ENCODE measurements at places on chromosomes 7 and 10. TPM values are rescaled to one million over a fixed set of nuclear protein-coding genes. Genes with fewer than 3 reads are reported as not detected.

- no peak for DNase-seq
These were observed 24.7 kb upstream of the PDLIM1 start for GRCh38 chr10:95315509-95315908.

PDE6C gene
- total RNA-seq = not detected

AKR1C2 gene
- total RNA-seq = 8.5 TPM

DNA sequence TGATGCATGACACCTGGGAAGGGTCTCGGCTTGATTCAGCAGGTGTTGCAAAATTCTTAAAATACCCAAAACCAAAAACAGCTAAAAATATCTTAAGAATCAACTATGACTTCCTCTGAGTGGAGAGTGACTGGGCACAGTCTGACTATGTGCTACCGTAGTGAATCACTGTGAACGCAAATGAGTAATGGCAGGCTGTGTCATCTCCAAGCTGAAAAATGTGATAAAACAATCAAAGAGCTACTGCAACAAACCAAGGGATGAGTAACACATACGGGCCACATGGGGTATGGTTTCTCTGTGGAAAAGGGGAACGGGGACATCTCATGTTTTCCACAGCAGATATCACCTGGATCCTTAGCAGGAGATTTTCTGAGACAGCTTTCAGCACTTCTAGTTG lies 127.5 kb downstream of the ABCA13 start:
- no peak for DNase-seq

DNA sequence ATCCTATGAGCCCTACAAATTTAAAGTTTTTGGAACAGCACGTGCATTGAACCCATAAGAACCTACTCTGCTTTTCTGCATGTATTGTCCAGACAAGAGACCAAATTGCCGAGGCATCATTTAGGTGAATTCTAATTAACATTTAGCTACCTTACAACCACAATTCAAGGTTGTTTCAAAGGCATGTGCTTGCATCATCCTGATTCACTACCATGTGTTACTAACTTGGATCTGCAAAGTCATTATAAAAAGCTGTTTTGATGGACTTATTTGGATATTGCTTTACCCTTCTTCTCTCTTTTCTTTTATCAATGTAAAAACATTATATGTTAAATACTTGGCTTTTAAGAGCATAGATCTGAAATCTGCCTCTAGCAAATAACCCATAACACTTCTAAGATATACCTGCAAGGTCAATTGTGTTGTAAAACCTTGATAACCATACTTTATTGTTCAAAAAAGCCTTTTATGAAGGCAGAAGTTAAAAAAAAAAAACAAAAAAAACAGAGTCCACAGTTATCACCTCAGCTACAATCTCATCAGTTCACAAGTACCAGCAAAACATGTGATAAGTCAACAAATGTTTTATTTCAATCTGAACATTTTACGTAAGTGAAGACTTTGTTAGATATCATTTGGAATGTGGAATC lies 51.9 kb downstream of the CFTR start:
- DNase-seq = no peak

- DNase-seq = no peak
These were observed 15.4 kb upstream of the PCLO start for GRCh38 chr7:83178066-83178465.

DNA sequence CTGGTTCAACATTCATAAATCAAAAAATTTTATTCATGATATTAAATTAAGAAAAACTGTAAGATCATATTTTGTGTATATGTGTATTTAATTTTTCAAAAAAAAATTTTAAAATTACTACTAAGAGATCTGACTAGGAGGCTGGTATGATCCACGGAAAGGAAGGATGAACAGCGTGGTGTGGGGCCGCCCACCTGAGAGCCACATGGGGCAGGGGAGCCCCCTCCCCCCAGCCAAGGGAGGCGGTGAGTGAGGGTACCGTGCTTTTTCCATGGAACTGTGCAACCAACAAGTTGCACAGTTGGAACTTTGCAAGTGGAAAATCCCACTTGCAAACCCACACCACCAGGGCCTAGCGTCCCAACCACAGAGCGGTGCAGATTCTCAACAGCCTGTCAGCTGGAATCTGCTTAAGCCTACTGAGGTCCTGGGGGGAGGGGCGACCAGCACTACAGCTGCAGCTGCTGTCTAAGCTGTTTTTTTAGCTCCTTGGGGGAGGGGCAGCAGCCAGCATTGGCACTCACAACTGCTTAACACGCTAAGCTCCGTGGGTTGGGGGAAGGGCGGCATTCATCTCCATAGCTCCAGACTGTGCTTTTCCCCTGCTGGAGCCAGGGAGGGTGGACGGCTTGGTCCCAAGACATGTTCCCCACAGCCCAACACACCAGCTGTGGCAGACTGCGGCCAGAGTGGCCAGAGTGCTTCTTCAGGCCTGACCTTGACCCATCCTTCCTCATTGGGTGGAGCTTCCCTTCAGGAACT lies 94.2 kb upstream of the IGFBP3 start:
- DNase-seq = no peak

THNSL1 gene
- total RNA-seq = 4.3 TPM

DNA sequence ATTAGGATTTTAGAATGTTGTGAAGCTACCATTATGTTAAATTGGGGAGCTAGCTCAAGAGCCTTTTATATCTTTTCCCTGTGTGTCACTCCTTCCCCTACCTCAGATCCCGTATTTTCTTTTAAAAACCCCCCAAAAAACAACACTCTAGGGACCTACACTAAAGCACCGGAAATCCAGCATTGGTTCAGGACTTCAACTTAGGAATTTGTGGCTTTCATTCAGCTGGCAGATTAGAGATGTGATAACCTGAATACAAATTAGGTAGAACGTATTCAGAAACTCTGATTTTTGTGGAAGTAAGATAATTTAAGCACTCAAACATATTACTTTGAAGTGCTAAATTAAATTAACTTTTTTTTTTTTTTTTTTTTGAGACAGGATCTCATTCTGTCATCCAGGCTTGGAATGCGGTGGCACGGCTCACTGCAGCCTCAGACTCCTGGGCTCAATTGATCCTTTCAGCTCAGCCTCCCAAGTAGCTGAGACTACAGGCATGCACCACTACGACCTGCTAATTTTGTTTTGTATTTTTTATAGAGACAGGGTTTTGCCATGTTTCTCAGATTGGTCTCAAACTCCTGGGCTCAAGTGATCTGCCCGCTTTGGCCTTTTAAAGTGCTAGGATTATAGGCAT lies 6.8 kb downstream of the TBC1D12 start:
- DNase-seq = no peak

DNA sequence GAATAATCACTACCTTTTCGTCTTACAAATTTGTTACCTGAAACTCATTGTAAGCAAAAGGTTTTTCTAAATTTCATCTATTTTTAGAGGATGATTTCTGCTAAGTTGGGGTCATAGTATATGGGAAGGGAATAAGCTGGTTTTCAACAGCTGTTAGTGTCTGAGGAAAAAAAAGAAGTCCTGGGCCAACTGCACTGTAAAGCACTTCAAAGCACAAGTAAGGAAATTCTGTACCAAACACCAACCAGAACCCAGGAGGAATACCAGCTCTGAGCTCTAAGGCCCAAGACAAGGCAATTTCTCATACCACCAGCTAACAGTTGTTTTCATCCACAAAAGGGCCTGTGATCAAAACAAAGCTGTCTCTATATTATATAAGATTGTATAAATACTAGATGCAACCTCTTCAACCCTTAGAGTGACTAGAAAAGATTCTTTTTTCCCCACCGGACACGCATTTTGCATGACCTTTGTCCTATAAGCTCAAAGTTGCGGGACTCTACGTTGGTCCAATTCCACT lies 6.1 kb upstream of the MEOX2 start:
- DNase-seq = no peak

- no peak for DNase-seq
These were observed 218.8 kb upstream of the TMEM229A start for GRCh38 chr7:124251636-124252035.

- no peak for DNase-seq
These were observed 17.2 kb upstream of the TPST1 start for GRCh38 chr7:66187905-66188304.

DNA sequence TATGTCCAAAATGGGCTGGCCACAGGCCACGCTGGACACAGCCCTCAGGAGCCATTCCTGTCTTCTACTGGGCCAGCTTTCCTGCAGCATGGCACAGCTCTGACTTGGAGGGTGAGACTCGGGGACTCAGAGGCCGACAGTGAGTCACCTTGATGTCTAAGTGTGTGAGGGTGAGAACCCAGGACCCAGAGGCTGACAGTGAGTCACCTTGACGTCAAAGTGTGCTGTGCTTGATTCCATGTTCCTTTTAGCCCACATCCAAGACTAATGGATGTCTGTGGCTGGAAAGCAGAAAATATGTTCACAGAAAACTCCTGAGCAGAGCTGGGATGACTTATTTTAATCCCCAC lies 6.0 kb upstream of the FAM170B start:
- DNase-seq = no peak

DNA sequence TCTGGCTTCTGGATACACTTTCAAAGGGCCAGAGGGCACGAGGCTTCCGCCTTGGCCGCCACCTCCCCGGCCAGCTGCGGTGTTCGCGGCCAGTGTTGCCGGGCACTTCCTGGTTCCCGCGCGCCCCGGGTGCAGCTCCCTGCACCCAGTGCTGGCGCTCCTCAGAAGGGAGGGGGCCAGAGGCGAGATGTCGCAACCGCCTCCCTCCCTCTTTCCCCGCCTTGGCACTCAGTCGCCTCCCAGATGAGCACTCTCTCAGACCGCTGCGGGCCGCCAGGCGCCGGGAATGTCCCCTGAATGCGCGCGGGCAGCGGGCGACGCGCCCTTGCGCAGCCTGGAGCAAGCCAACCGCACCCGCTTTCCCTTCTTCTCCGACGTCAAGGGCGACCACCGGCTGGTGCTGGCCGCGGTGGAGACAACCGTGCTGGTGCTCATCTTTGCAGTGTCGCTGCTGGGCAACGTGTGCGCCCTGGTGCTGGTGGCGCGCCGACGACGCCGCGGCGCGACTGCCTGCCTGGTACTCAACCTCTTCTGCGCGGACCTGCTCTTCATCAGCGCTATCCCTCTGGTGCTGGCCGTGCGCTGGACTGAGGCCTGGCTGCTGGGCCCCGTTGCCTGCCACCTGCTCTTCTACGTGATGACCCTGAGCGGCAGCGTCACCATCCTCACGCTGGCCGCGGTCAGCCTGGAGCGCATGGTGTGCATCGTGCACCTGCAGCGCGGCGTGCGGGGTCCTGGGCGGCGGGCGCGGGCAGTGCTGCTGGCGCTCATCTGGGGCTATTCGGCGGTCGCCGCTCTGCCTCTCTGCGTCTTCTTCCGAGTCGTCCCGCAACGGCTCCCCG lies at the start of gene FFAR4:
FFAR4 (plus strand) TSS at position 231 of the 842 bp plus-strand sequence; CDS start at position 287, 56 bp downstream.
- DNase-seq = no peak

- no peak for DNase-seq
These were observed 62.4 kb upstream of the CDCA7L start for GRCh38 chr7:22008087-22008486.

DNA sequence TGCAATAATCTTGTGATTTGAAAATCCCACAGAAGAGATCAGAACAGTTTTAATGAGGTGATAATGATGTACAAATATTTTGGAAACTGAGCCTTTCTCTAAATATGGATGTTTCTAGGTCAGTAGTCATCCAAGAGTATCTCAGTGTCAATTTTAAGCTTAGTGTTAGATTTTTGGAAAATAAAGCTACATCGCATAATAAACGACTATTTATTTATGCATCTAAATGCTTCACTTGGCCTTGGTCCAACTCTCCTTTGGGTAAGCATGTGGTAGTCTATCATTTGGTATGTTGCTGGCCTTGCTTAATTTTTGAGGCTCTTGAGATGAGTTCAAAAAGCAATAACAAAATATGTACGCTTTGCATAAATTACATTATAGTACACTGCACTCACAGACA lies 5.4 kb upstream of the PPP1R9A start:
- no peak for DNase-seq

NAT16 gene
- total RNA-seq = not detected

- peak; percentile 66 for DNase-seq
These were observed 13.6 kb downstream of the TBATA start for GRCh38 chr10:70771311-70772194.

CASTOR2 gene
- 27.3 TPM for total RNA-seq

- no peak for DNase-seq
These were observed 113.0 kb upstream of the DIP2C start for GRCh38 chr10:802506-802905.

DNA sequence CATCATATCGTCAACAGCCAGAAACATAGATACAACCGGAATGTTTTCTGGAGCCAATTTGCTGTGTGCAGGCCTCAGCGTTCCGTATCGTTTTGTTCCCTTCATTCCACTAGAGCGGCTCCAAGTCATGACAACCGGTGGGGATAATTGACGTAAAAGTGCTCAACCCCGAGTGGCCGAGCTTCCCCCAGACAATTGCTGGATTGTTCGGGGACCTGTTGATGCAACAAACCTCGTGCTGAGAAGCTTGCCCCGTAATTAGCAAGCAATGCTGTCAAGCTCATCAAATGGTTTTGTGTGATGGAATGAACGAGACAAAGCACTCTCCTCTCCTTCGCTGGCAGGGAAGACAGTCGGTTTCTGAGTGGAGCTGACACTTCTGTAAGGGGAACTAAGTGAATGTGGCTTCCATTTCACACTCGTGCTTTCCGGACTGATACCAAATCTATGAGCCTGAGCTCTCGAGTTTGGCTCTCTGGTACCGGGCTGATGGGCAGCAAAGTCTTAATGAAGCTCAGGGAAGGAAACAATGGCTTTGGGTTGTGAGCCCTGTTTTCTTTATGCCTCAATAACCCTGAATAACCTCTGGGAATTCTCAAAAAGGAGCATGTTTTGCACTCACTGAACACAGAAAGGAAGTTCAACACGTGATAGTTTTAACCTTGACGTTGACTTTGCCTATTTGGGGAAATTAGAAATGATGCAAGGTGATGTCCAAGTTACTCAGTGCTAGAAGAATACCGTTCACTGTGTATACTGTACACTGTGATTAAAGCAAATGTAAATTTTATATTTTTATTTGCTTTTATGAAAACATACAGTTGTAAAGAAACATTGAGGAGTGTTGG lies 220.5 kb downstream of the BAMBI start:
- no peak for DNase-seq

DNA sequence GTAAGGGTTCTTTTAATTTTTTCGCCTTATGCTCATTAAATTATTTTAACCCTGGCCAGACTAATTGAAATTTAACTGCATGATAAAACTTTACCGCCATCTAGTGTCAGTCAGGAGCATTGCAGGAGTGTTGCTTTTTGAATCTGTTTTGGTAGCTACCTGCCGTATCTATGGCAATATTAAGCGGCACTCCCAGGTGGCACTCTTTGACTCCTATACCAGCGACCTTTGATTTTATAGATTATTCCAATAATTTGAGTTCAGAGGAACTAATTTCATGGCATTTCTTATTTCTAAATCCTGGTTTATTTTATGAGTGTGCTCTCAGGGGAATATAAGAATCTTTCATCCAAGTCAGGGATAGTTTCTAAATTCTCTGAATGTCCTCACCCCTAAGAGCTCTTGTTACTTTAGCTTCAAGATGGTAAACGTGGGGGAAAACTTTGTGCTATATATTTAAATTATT lies 198.9 kb downstream of the REEP3 start:
- no peak for DNase-seq

ARPC1A gene
- total RNA-seq = 116 TPM

DNA sequence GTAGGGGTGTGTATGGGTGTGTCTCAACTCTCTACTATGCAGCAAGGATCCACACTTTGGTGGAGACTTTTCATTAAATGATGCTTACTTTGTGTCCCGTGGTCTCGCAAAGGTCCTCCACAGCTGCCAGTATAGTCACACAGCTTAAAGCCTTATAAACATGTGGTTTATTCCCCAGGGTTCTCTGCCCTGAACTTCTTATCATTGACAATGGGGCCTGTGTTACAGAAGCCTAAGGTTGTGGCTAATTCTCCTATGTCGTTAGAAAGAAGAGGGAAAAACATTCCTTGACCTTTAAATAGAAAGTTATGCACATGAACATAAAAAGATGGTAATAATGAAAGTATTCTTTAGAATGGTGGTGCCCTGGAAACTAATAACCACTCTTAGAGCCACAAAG lies 201.4 kb downstream of the INHBA start:
- DNase-seq = no peak

RAB18 gene
- 113 TPM for total RNA-seq
